ENCODE measurements at places on chromosomes 3 and 15.
A peak's percentile ranks its signal among the peaks of the same experiment; 100 is the strongest.

DNA sequence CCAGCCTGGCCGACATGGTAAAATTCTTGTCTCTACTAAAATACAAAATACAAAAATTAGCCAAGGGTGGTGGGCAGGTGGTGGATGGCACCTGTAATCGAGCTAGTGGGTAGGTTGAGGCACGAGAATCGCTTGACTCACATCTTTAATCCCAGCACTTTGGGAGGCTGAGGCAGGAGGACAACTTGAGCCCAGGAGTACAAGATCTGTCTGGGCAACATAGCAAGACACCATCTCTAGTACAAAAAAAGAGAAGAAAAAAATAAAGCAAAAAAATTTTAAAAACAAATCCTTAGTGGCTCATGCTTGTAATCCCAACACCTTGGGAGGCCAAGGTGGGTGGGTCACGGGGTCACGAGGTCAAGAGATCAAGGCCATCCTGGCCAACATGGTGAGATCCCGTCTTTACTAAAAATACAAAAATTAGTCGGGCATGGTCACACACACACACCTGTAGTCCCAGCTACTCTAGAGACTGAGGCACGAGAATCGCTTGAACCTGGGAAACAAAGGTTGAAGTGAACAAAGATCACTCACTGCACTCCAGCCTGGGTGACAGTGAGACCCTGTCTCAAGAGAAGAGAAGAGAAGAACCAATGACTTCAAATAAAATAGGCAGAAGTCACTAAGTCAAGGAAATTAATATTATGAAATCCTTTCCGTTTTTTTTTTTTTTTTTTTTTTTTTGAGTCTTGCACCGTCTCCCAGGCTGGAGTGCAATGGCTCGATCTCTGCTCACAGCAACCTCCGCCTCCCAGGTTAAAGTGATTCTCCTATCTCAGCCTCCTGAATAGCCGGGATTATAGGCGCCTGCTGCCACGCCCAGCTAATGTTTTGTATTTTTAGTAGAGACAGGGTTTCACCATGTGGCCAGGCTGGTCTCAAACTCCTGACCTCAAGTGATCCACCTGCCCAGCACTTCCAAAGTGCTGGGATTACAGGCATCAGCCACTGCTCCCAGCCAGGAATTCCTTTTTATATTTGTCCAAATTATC, 4.9 kb downstream of the RHOA start:
- H3K36me3 ChIP-seq, result no peaks in the 10 kb centered on the region
- no peaks in the 10 kb centered on the region for H3K4me1 ChIP-seq
- H3K27ac ChIP-seq, result peak overlapping the region; percentile 53
- no peak overlapping the region for H3K4me3 ChIP-seq

- H3K4me1 ChIP-seq, result peaks cover 18% of the 10 kb centered on the region
- no peak overlapping the region for H3K4me3 ChIP-seq
- no peak for DNase-seq
- H3K27me3 ChIP-seq, result no peaks in the 10 kb centered on the region
Measured at GRCh38 chr3:128236657-128237056, 83.4 kb downstream of the EEFSEC start.

GRCh38 chr15:99615460-99615859, 49.7 kb downstream of the MEF2A start:
- no peaks in the 10 kb centered on the region for H3K36me3 ChIP-seq
- H3K27me3 ChIP-seq, result no peaks in the 10 kb centered on the region
- H3K27ac ChIP-seq, result no peak overlapping the region

DNA sequence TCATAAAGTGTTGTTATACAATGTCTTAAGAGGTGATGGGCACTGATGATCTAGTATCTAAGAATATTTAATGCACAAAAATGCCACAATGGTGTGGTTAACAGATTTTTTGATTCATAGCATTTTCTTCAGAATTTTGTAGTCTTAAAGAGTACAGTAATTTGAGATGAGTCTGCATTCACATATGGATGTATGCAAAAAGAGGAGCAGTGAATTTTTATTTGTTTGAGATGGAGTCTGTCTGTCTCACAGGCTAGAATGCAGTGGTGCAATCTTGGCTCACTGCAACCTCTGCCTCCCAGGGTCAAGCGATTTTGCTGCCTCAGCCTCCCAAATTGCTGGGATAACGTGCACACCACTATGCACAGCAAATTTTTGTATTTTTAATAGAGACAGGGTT, 110.5 kb downstream of the ZPLD1 start:
- no peak for DNase-seq
- H3K4me3 ChIP-seq, result no peak overlapping the region
- no peaks in the 10 kb centered on the region for H3K4me1 ChIP-seq
- H3K27me3 ChIP-seq, result no peaks in the 10 kb centered on the region
- no peak overlapping the region for H3K27ac ChIP-seq

DNA sequence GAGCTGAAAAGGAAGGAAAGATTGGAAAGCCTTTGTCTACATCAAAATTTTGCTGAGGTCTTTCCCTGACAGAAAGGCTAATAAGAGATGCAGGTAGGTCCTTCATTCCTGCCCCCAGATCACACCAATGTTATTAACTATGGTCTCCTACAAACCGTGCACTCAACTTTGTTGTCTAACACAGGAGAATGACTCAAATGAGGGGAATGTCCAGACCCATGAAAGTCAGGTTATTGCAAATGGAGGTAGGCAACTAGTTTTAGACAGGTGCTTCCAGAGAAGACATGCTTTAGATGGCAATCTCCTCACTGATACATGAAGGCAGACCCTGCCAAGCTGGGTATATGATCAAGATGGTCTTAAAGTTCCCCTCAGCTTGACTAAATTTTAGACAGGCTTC, 51.0 kb downstream of the NFKBIZ start:
- H3K27me3 ChIP-seq, result no peaks in the 10 kb centered on the region
- no peaks in the 10 kb centered on the region for H3K36me3 ChIP-seq
- H3K4me3 ChIP-seq, result no peak overlapping the region
- no peak overlapping the region for H3K27ac ChIP-seq
- no peaks in the 10 kb centered on the region for H3K4me1 ChIP-seq
- DNase-seq, result no peak
